ENCODE measurements at places on chromosomes 2 and 18.

DNA sequence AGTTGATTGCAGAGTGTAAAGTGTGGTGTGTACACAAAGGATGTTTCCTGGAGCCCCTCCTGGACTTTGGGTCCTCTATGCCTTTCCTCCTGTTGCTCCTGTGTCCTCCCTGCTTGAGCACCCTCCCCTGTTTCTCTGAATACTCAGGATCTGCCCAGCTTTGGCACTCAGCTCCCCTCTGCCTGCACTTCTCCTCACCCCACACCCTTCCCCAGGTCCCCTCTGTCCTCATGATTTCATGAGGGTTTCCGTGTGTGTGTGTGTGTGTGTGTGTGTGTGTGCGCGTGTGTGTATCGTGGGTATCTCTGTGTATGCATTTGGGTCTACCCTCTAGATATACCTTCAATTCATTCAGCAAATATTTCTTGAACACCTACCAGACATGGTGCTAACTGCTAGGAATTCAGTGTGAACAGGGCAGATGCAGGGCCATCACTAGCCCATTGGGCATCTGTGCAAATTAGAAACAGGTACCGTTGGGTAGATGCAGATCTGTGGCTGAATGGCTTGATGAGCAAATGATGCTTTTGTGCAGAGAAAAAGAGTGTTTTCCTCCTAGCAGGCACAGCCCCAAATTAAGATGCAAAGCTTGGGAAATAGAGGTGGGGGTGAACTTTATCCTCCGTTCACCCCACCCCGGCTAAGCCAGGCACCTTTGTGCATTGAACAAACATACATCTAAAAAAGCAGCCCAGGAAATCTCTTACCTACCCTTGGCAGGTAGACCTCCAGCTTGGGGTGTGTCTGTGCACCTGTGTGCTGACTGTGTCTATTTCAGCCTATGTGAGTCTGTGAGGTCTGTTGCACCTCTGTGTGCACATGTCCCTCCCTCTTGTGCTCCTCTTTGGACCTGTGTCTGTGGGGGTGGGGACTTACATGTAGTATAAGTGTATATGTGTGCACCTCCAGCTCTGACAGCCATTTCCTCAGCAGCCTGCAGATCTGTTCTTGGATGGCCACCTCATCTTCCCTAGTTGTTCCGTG is 60.0 kb upstream of the EPAS1 start:
- DNase-seq = no peak

GRCh38 chr2:206993964-206994363 is 54.6 kb downstream of the CPO start:
- DNase-seq = no peak

DNA sequence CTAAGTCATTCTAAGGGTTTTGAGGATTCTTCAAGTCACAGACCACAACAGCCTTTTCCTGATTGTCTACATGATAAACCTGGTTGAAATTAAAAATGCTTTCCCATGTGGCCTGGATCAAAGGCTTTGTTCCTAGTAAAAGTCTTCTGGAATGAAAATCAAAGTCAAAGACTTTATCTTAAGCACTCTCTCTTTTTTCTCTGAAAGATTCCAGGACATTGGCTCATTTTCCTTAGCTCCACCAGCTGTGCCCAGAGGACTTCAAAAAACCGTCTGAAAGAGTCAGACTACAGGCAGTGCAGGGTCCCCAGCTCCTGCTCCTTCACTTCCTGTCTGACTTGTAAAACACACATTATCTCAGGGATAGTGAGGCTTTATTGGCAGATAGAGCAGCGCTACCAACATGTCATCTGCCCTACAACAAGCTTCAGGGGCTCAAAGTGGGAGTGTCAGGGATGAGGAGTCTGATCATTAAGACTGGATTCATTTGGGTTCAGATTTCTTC is 148.2 kb downstream of the ESCO1 start:
- DNase-seq = no peak

DNA sequence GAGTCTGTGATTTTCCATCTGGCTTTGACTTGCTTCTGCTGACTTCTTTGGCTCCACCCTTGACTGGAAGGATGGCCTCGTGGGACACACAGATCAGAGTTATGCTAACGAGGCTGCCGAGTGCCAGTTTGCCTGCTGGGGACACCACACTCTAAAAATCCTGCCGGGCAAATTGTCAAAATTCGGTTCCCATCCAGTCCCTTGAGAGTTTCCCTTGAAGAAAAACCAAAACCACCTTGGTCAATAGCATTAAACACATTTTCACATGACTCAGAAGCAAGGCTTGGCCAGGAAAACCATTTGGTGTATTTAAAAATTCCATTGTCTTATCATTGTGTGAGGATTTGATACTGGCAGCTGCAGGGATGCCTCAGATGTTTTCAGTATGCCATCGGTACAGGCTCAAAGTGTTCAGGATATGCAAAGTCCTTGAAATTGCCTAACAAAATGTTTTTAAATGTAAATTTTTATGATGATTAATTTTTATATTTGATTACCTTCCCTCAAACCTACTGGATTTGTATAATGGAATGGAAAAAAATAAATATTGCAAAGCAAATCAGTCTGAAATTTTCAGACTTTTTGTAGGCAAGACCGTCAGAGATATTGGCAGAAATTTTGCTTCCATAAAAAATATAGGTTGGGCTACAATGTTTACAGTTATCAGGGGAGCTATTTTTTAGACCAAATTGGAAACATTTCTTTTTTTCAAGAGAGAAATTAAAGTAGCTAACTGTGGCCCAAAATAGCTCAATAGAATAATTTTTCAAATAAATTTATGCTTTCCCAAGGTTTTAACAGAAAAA is 41.6 kb downstream of the KCNE4 start:
- no peak for DNase-seq

- no peak for DNase-seq
Measured at GRCh38 chr2:168158586-168158985, 88.8 kb downstream of the STK39 start.

DNA sequence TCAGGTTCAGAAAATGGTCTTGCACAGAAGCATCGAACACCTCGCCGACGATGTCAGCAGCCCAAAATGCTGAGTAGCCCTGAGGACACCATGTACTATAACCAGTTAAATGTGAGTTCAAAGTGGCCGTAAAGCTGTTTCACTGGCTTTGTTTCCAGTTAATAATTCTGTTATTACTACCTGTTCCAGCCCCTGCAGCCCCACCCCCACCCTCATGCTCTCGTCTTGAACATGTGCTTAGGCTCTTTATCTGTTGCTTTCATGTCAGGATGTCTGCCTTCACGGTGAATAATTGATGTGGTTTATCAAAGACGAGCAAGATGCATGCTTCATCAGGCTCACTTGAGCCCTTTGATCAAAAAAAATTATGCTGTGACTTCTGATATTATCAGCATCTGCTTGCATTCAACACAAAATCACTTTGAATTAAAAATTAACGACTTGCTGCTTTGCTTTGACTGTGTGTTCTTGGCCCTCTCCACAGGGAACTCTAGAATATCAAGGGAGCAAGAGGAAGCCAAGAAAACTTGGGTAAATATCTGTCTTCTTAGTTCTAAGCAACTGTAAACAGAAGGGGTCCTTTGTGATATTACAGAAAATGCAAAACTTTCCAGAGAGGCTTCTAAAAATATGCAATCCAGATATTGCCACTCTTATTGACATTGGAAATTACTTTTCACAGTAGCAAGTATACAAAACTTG is 63.4 kb upstream of the SP5 start:
- DNase-seq = peak; percentile 3

DNA sequence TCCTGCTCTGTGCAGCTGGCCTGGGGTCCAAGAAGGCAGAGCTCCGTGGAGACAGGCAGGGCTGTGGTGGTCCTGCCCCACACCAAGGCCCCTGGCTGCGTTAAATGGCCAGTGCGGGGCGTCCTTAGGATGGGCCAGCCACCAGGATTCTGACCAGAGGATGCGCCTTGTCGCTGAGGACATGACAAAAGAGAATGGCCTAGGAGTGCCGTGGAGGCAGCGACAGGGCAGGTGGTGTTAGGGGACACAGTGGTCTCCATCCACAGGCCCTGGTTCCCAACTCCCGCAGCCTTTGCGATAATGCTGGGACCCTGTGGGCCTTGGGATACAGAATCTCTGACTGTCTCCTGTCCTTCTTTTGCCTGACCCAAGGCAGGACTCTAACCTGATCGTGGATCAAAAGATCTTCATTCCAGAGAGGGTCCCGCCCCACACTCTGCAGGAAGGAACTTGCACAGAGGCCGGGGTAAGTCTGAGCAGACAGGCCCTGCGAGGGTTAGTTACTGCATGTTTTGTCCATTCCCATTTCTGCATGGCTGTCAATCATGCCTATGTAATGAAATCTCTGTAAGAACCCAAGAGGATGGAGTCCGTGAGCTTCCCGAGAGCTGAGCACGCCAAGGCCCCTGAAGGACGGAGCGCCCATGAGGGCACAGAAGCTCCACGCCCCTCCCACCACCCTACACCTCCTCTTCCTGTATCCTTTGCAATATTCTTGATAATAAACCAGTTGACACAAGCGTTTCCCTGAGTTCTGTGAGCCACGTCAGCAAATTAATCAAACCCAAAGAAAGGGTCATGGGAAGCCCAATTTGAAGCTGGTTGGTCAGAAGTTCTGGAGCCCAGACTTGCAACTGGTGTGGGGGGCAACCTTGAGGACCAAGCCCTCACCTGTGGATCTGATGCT is 251.5 kb upstream of the SALL3 start:
- DNase-seq = no peak

GRCh38 chr2:174863183-174863582 is 98.9 kb upstream of the CHRNA1 start:
- DNase-seq = no peak

GRCh38 chr18:4181882-4182568 is 273.1 kb downstream of the DLGAP1 start:
- no peak for DNase-seq

DNA sequence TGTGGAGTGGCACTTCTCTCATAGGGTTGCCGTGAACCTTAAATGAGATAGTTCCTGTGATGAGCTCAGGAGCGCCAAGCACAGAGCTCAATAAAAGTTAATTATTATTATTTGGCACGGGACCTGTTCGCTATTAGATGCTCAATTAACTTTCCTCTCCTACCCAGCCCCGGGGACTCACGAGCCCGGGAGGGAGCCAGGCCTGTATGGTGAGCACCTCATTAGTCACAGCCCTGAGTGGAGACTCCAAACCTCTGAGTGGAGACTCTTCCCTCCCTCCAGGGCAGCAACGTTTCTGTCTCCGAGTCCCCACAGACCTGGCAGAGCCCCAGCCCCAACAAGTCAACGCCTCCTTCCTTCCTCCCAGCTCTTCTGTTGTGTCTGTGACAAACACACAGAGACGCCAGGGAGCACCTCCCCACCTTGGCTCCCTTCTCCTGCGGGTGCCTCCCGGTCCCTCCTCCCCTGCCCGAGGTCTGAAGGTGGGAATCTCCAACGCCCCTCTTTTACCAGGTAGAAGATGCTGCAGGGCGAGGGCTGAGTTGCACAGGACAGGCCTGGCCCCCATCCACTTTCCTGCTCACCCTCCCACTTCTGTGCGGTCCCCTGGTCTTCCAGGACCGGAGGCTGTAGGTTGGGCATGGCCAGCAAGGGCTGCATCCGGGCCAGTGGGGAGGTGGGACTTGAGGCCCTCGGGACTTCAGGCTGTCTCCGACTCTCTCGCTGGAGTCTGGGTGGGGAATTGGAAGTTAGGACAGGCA is 52.7 kb upstream of the ODC1 start:
- DNase-seq = no peak

DNA sequence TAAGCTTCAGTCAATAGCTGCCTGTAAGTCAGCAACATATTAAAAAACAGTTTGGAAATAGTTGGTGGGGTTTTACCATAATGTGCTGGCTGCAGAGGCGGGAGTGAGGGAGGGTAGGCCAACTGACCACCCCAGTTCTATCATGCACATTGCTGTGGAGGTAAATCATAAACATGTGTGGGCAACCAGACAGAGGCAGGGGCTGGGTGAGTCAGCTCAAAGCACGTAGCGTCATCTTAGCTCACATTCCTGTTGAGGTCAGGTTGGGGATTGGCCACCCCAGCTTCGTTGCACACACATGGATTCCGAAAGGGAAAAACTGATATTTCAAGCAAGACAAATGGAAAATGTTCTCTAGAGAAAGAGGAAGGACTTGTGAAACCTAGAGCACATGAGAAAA is 19.5 kb downstream of the GPR45 start:
- no peak for DNase-seq

DNA sequence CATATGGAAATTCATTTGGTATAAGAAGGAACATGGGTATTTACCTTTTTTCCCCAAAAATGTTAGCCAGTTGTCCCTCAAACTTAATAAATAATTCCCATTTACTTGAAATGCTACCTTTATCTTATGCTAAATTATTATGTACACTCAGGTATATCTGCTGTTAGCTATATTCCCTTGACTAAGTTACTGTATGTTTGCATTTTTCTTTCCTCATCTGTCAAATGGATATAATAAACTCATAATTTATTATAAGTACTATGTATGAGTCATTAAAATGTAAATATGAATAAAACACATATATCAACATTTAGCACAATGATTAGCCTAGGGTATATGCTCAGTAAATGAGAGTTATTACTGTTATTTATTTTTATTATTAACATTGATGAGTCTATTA is 117.4 kb downstream of the PMS1 start:
- DNase-seq = no peak

DNA sequence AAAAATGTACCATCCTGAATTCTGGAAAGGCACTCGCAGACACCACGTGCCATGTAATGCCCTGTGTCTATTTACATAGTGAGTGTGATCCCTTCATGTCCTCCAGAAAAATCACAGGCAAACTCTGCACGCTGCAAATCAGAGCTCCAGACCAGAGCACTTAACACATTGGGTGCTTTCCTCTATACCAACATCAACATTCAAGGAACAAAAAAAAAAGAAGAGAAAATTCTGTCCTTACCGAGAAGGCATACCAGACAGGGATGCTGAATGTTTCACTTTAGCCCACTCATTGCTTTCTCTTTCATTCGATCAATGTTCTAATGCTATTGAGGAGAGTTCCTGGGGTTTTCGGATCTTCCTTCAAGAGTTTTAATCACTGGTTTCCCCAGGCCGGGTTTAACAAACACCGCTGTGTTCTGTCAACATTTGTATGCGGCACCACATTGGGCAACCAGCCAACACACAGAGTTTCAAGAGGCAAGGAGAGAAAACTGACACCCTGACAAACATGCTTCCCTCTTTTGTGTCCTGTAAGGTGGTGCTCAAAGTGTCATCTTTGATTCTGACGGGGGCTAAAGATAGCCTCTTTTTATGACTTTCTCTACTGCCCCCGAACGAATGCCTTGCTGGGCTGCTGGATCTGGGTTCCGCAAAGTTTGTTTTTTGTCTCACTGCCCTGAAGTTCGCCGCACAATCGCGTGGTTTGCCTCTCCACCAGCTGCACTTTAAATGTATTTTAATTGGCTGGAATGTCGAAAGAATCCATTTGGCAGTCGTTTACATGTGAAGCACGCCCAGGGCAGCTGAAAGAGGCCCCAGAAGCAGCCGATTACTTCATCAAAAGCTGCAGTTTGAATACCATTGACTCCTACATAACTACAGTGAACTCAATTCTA is 106.4 kb upstream of the NCKAP5 start:
- no peak for DNase-seq

DNA sequence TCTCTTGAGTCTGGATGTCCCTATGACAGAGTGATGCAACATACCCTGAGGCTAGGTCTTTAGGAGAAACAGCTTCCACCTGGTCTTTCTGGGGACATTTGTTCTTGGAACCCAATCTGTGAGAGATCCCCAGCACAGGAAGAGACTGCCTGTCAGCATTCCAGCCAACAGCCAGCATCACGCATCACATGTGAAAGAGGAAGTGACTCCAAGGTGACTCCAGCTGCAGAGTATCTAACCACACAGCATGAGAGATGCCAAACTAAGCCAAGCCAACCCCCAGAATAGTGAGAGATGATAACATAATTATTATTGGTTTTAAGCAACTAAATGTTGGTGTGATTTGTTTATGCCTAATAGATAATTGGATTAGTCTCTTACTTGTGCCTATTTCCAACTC is 35.7 kb downstream of the C18orf63 start:
- no peak for DNase-seq

Measured in stimulated activated naive CD4-positive, alpha-beta T cell treated with Interleukin-2 at 50 U/mL for 16 hours (primary cell).